ENCODE measurements at places on chromosomes 1 and 21.

GRCh38 chr1:206832352-206832880 is 33.0 kb upstream of the IL20 start:
- DNase-seq, result no peak

DNA sequence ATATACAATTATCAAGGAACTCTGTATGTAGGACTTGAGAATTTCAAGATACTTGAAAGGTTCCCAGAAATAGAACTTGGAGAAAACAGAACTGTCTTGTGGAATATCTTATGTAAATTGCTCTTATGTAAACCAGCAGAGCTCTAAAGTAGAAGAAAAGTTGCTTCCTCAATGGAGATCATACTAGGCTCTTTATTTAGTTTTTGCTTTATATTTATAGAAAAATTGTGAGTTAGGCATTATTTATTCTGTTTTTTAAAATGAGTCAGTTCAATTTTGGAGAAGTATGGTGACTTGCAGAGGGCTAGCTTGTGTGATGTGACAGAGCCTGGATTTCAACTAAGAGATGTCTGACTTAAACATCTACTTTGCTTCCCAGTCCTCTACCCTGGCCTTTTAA is 40.4 kb downstream of the ATP6V1G3 start:
- no peak for DNase-seq

DNA sequence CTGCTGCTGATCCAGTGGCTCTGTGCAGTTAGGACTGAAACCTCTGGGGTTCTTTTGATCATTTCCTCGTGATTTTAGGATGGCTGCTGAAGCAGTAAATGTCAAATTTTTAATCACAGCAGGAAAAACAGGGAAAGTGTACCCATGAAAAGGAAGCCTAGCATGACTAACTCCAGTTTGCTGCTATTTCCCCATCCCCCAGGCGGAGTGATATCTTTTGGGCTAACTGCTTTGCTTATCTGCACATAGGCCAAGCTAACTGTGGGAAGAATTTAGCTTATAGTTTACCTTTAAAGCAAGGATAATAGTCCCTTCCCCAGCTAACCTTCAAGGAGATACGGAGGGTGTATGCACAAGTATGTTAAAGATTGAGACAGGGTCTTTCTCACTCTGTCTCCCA is 149.8 kb upstream of the TNR start:
- DNase-seq, result no peak

- DNase-seq, result no peak
Observed at GRCh38 chr1:22711071-22711470, 432 bp downstream of the EPHB2 start.

DNA sequence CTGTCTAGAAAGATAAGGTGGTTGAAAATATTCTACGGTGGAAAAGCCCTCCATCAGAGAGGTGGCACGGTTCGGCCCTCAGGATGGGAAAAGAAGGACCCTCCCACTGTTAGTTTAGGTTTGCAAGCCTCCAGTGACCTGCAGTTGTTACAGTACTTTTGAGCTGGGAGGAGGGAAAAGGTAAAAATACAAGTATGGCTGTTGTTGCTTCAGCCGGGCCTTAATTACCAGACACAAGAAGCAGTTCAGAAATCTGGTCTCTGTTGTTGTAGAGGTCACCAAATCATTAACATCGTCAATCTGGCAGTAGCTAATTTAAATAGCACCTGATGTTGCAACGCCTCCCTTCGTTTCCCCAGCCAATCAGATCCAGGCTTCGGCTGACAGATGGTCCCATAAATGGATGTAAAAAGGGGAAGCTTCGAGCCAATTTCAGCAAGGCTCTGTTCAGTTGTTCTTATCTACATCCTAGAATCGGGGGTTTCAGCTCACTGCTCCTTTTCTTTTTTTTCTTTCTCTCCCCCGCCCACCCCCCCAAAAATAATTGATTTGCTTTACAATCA is at the start of gene ELAVL4:
Gene ELAVL4, plus strand, starts transcription at position 424 of the 563 bp plus-strand sequence. CDS start 270 bp downstream, outside the sequence.
- DNase-seq, result no peak

GRCh38 chr1:234763910-234764309 is 153.9 kb upstream of the IRF2BP2 start:
- no peak for DNase-seq

DNA sequence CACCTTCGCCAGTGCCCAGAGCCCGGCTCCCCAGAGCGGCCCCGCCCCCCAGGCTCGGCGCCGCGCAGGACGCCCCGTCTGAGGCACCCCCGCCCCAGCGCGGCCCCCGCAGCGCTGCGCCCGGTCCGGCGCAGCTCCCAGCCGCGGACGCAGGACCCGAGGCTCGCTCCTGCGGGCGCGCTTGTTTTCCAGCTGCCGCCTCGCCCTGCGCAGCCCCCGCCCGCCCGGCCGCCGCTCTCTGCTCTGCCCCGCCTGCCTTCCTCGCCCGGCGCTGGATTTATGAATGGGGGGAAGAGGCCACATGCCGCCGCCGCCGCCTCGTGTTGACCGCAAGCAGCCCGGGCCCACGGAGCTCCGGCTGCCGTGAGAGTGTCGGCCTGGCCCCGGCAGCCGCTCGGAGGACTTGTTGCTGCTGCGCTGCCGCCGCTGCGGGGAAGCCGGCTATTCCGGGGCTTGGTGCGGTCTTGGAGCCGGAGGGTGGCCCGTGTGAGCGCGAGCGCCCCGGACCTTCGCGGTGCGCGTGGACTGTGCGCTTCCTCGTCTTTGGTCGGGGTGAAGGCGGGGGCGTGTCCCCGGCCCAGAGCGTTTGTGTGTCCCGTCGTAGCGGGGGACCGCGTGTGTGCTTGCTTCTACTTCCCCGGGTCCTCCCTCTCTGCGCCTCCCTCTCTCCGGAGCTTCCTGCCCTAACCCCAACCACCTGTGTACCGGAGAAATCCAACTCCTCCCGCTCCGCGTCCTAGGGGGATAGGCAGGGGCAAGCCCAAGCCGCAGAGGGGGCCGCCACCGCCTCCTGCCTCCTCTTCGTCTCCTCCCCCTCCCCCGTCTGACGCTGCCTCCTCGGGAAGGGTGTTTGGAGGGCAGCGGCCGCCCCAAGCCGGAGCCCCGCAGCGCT is 736 bp downstream of the KCNC4 start:
- DNase-seq, result peak; percentile 84

DNA sequence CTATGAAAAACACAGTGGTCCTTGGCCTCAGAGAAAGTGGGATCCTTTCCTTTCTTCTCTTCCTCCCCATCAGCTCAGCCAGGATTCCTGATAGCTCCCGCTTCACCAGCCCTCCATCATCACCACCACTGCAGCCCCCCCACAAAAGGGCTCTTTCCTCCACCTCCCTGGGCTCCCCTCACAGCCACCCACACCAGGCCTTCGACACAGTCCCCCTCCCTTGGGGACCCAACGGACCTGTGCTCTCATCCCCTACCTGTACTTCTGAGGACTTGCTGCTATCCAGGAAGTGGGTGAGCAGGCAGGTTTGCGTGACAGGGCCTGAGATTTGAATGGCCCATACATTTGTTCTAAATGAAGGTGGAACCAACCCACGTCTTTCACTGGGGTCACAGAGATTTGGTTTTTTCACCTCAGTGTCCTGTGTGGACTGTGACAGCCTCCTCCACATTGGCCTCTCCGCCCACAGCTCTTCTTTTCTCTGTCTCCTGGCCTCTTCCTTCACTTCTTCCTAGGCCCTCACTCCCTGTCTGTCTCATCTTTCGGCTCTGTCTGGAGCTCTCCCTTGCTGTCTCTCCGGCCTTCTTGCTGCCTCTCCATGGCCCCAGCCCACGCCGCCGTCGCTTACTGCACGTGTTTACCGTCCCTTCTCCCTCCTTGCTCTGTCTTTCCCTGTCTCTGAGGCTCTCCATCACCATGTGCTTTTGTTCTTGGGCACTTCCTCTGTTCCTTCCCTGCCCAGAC is 238.6 kb downstream of the FOXD2 start:
- peak; percentile 38 for DNase-seq

Data from ascending aorta (tissue), 2 donors.